ENCODE measurements at places on chromosomes 3 and 15.

GRCh38 chr15:94196531-94196930 lies 34.8 kb upstream of the MCTP2 start:
- DNase-seq, result peak; percentile 8

- DNase-seq, result no peak
These were observed 84.0 kb upstream of the ACKR4 start for GRCh38 chr3:132513057-132513456.

- no peak for DNase-seq
These were observed 328.8 kb upstream of the GRM7 start for GRCh38 chr3:6532101-6532500.

GRCh38 chr3:23170291-23170690 lies 32.8 kb upstream of the UBE2E2 start:
- DNase-seq, result peak; percentile 16

DNA sequence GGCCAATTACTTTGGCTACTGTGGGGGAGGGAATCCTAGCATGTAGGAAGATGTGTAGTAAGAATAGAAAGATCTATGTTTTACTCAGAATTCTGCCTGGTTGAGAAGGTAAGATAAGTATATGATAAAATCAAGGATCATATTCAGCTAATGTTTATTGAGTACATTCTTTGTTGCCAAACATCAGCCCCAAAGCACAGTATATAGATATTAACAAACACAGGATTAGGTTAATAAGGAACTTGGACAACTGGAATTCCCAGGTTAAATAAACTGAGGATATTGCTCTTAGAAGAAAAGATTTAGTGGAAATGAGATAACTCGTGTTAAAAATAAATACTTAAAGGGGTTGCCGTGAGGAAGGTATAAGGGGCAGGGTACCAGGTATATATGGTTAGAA lies 129.6 kb downstream of the FILIP1L start:
- DNase-seq, result no peak

- DNase-seq, result no peak
These were observed 11.4 kb upstream of the PRSS50 start for GRCh38 chr3:46729038-46729437.

GRCh38 chr3:101535221-101535620 lies 22.2 kb upstream of the SENP7 start:
- no peak for DNase-seq

DNA sequence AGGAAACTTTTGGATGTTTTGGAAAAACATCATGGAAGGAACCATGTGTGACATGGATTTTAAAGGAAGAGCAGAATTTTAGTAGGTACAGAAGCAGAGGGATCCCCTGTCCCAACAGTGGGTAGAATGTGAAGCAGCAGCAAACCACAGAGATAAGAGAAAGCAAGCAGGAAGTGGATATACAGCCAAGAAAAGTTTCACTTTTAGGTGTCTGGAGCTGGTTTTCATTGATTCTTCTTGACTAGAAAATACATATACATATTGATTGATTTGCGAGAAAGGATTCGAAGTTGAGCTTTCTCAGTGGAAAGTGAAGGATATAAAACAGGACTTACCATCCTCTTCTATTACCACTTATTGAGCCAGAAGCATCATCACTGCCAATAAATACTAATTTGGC lies 133.5 kb downstream of the KCNMB2 start:
- no peak for DNase-seq

GRCh38 chr3:149330609-149331331 lies 2.7 kb downstream of the TM4SF18 start:
- peak; percentile 41 for DNase-seq

DNA sequence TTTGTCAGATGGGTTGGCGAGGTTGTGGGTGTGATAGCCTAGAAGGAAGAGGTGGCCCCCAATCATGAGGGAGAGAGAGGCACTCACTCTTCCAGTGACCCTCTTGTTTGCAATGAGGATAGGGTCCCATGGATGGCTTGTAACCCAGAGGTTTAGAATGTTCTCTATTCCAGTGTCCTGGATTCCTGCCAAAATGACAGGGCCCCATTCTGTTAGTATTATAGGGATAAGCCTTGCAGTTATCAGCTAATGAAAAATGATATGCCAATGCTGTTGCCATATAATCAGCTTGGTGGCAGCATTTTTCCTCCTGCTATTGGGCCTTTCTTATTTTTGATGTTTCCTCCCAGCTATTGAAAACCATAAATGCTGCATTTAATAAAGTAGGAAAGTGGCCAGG lies 23.3 kb upstream of the SENP7 start:
- DNase-seq, result no peak

- peak; percentile 92 for DNase-seq
These were observed 3.4 kb downstream of the GXYLT2 start for GRCh38 chr3:72891053-72891855.

GRCh38 chr3:122392868-122393844 lies 9.2 kb downstream of the FAM162A start:
- peak; percentile 36 for DNase-seq

DNA sequence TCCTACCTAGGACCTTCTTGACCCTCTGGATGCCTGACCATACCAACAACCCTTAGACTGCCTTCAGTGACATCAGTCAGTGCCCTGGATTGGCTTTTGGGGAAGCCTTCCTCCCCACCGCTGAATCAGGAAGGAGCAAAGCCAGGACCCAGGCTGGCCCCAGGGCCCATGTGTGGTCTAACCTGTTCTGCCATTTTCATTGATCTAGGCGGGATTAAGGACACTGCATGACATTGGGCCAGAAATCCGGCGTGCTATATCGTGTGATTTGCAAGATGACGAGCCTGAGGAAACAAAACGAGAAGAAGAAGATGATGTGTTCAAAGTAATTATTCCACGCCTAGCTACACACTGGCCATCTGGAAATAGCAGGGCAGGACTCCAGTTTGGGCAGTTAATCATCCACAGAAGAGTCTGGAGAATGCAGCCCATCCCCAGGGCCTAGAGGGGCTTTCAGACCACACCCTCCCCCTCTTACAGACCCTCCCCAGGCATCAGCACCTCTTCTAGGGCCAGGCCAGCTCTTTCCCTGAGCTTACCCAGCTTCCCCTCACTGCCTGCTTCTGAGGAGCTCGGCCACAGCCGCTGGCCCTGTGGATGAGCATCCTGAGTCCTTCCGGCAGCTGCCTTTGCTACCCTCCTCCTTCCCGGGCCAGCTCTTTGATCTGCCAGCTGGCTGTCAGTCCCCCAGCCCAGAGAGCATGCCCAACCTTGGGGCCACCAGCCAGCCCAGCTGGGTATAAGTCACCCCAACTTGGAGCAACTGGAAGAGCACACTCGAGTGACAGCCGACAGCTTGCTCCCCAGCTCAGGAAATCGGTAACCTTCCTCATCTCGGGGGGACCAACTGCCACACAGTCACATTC lies 45.9 kb downstream of the CHDH start:
- DNase-seq, result no peak

- no peak for DNase-seq
These were observed 18.1 kb downstream of the LRRC58 start for GRCh38 chr3:120331076-120331475.

GRCh38 chr3:38573556-38573955 lies 75.9 kb downstream of the SCN5A start:
- DNase-seq, result no peak

GRCh38 chr3:180466401-180467011 lies 135.5 kb upstream of the TTC14 start:
- no peak for DNase-seq

DNA sequence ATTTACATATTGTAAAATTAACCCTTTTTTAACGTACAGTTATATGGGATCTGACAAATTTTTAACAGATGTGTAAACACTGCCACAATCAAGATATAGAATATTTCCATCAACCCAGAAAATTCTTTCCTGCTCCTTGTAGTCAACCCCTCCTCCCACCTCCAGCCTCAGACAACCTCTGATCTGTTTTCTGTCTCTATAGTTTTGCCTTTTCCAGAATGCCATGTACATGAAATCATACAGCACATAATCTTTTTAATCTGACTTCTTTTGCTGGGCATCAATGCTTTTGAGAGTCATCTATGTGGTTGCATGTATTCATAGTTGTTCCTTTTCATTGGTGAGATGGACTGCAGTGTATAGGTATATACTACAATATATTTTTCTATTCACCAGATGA lies 153.0 kb downstream of the SMAD6 start:
- DNase-seq, result no peak

- DNase-seq, result peak; percentile 99
These were observed 181.4 kb downstream of the SMAD6 start for GRCh38 chr15:66883284-66883911.

DNA sequence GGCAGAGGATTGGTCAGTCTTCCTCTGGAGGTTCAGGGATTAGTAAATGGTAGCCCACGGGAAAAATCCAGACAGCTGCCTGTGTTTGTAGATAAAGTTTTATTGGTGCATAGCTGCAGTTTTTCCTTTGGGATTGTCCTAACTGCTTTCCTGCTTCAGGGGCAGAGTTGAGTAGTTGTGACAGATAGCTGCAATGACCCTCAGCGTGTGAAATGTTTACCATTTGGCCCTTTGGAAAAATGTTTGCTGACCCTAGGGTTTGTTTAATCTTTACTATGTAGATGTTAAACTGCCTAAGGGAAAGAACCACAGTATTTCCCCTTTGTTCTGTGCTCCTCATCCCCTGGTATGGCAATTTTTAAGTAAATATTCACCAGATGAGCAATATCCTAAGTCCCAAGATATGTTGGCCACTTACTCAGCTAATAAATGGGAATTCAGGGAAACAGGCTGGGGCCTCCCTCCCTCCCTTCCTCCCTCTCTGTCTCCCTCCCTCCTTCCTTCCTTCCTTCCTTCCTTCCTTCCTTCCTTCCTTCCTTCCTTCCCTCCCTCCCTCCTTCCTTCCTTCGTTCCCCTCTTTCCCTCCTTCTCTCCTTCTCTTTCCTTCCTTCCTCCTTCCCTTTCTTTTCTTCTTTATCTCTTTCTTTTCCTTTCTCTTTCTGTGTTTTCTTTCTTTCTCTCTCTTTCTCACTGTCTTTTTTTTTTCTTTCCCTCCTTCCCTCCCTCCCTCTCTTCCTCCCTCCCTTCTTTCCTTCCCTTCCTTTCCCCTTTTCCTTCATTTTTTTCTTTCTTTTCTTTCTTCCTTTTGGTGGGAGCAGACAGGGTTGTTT lies 234.6 kb upstream of the BHLHE40 start:
- DNase-seq, result peak; percentile 66

DNA sequence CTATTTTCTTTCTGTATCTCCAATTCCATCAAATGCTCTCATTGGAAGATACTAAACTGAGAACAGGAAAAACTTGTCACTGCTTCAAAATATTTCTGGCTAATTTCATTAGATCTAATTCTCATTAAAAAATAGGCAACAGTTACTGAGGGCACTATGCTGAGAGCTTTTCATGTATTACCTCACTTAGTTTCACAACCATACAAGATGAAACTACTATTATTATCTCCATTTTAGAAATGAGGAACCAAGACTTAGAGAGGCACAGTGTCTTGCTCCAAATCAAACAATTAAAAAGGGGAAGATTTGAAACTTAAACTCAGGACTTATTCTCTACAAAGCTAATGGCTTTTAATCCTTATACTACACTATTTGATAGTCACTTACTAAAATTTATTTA lies 7.2 kb upstream of the OTOL1 start:
- DNase-seq, result no peak

DNA sequence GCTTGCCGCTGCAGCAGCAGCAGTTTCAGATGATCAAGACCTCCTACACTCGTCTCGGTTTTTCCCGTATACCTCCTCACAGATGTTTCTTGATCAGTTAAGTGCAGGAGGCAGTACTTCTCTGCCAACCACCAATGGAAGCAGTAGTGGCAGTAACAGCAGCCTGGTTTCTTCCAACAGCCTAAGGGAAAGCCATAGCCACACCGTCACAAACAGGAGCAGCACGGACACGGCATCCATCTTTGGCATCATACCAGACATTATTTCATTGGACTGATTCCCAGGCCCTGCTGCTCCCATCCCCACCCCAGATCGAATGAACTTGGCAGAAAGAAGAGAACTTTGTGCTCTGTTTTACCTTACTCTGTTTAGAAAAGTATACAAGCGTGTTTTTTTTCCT lies 17.6 kb downstream of the CALML4 start:
- peak; percentile 35 for DNase-seq

GRCh38 chr3:146557745-146558144 lies 13.3 kb upstream of the PLSCR1 start:
- DNase-seq, result no peak

GRCh38 chr15:56207092-56207491 lies 36.6 kb downstream of the RFX7 start:
- DNase-seq, result no peak

- DNase-seq, result no peak
These were observed 3.9 kb upstream of the ATP2B2 start for GRCh38 chr3:10509325-10509724.

DNA sequence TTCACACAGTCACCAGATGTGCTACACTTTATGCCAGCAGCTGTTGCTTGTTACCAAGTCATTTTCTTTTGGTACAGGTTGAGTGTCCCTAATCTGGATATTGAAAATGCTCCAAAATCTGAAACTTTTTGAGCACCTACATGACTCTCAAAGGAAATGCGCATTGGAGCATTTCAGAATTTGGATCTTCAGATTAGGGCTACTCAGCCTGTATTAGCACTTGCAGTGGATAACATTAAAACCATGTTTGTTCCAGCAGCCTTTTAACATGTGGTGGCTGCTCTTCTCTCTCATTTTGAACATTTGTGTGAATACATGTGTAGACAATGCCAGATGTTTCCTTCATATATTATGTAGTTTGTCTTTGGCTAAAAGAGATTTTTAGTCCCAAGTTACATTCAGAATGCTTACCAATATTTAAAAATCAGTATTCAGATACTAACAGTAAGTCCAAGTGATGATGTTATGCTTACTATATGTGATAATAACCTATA lies 230.9 kb upstream of the UBE2E1 start:
- DNase-seq, result no peak

GRCh38 chr15:60721257-60721626 lies 242.3 kb upstream of the ICE2 start:
- no peak for DNase-seq

DNA sequence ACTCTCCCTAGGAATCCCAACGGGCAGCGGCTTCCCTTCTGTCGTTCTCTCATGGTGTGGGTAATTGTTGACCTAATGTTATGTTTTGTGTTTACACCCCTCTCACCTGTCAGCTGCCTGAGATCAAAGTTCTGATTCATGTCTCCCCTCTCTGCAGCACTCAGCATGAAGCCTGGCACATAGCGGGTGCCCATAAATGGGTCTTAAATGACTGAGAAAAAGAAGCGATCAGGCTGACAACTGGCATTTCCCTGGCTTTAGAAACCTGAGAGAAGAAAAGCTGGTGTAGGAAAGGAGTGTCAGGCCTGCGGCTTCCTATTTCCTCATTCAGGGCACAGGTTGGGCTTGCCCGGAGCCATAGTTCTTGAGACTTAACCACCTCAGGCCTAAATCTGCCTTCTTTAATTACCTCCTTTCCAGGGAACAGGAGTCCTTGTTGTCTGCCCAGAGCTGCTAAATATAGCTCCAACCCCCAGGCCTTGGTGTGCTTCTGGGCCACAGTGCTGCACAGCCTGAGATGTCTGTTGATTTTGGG lies 31.8 kb downstream of the LPP start:
- DNase-seq, result no peak

- peak; percentile 10 for DNase-seq
These were observed 175.9 kb downstream of the VGLL3 start for GRCh38 chr3:86814918-86815655.

- peak; percentile 97 for DNase-seq
These were observed 2.3 kb upstream of the MBNL1 start for GRCh38 chr3:152266221-152266995.

Measured in A172 (cell line).